ENCODE measurements at places on chromosomes 11 and 22. TPM values are rescaled to one million over a fixed set of nuclear protein-coding genes. Genes with fewer than 3 reads are reported as not detected.

DNA sequence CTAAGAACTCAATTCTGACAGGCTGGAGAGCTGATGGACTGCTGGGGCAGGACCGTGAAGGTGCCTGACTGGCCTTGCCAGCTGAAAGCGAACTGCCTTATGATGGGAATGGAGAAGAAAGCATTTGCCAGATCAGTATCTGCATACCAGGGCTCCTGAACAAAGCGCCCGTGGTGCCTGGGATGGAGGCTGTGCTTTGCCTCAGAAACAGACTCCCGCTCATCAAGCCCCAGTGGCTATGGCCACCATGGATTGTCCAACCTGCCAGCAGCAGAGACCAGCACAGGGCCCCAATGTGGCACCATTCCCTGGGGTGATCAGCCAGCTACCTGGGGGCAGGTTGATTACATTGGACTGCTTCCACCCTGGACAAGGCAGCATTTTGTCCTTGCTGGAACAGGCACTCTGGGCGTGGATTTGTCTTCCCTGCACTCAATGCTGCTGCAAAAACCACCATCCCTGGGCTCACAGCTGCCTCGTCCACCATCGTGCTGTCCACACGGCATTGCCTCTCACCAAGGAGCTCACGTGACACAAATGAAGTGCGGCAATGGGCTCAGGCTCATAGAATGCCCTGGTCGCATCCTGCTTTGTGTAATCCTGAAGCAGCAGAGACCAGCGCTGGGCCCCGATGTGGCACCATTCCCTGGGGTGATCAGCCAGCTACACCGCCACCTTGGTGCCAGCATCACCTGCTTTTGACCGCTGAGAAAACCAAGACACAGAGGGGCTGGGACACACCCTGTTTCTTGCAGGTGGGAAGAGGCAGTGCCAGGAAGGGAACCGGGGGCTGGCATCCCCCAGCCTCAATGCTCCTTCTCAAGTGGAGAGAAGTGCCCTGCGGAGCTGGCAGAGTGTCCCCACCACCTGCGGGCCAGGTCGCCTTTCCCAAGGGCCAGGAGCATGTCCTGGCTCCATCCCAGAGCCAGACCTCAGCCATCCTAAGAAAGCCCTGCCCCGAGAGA, 1367.5 kb downstream of the BRD1 start:
- H3K4me3 ChIP-seq, result no peak overlapping the region
- no peaks in the 10 kb centered on the region for H3K36me3 ChIP-seq
- H3K27ac ChIP-seq, result no peak overlapping the region
- H3K4me1 ChIP-seq, result no peaks in the 10 kb centered on the region
- H3K27me3 ChIP-seq, result peaks cover 18% of the 10 kb centered on the region

DNA sequence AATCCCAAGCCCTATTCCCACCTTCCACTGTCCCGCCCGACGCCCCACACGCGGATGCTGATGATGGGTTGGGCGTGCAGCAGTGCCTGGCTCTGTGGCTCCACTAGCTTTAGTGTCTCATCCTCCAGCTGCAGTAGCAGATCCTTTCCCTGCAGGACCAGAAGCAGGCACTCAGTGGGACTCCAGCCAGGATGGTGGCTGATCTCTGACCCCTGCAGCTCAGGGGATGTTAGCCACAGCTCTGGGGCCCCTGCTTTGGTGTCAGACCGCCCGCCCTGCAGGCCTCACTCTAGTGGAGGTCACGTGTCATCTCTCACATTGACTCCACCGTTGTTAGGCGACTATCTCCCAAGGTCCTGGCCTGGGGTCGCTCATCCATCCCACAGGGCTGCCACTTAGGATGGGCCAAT, 11.8 kb downstream of the SMPD1 start:
- peak overlapping the region; percentile 85 for H3K27ac ChIP-seq
- peaks cover 49% of the 10 kb centered on the region for H3K4me1 ChIP-seq
- H3K36me3 ChIP-seq, result no peaks in the 10 kb centered on the region
- DNase-seq, result no peak
- peak overlapping the region; percentile 75 for H3K4me3 ChIP-seq

DNA sequence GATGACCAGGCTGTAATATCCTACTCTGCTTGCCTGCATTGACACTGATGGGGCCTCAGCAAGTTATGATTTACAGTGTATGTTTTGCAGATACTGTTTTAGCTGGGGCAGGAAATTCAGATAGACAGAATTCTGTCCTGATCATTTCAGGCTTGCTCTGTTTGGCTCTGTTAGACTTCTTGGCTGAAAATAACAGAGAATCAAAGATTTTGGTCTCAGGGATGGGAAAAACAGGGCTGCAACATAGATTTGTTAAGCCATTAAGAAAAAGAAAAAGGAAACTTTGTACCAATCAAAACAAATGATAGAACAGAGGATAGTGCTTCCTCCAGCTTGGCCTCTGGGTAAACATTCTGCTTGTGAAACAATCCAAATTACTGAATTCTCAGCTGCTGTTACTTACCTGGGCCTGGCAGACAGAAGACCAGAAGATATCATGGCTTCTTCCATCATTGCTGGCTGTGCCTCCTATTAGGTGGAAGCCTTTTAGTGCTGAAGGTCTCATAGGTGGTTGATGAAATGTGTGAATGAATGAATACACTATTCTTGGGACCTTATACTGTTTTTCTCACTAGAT, 22.0 kb downstream of the ZNRF3 start:
- H3K4me1 ChIP-seq, result peaks cover under 1% of the 10 kb centered on the region
- DNase-seq, result no peak
- H3K4me3 ChIP-seq, result no peak overlapping the region
- no peaks in the 10 kb centered on the region for H3K36me3 ChIP-seq
- peaks cover 3% of the 10 kb centered on the region for H3K27me3 ChIP-seq

Gene MPPED2
- total RNA-seq, result 0.37 TPM

DNA sequence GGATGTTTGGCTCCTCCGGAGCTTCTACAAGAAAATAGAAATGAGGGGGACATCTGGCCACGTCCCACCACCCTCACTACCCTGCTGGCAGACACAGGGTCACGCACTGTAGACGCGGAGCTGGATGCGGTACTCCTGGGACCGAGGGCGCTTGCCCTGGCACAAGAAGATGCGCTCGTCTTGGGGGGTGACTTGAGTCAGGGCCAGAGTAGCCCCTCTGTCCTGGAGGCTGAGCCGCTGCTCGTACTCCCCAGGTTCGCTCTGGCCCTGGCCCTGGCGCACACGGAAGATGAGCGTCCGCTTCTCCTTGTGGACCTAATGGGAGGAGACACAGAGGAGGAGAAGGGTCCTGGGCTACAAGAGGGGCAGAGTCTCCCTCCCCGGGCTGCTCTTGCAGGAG, 2.2 kb downstream of the MCAM start:
- H3K4me3 ChIP-seq, result peak overlapping the region; percentile 73
- H3K27me3 ChIP-seq, result peaks cover 22% of the 10 kb centered on the region
- DNase-seq, result no peak
- peaks cover 35% of the 10 kb centered on the region for H3K4me1 ChIP-seq
- no peak overlapping the region for H3K27ac ChIP-seq

DNA sequence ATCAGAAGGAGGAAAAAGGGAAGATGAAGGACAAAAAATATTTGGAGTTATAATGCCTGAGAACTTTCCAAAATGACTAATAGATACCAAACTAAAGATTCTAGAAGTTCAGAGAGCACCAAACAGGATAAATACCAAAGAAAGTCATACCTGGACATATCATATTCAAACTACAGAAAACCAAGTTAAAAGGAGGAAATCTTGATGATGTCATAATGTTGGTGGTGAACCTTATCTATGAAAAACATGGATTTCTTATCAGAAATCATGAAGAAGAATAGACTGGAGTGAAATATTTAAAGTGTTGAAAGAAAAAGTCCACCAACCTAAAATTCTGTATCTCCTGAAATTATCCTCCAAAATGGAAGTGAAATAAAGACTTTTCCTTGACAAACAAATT, 389.2 kb downstream of the JRKL start:
- no peaks in the 10 kb centered on the region for H3K27me3 ChIP-seq
- no peak for DNase-seq
- no peak overlapping the region for H3K4me3 ChIP-seq
- H3K36me3 ChIP-seq, result no peaks in the 10 kb centered on the region
- H3K27ac ChIP-seq, result no peak overlapping the region
- no peaks in the 10 kb centered on the region for H3K4me1 ChIP-seq

DNA sequence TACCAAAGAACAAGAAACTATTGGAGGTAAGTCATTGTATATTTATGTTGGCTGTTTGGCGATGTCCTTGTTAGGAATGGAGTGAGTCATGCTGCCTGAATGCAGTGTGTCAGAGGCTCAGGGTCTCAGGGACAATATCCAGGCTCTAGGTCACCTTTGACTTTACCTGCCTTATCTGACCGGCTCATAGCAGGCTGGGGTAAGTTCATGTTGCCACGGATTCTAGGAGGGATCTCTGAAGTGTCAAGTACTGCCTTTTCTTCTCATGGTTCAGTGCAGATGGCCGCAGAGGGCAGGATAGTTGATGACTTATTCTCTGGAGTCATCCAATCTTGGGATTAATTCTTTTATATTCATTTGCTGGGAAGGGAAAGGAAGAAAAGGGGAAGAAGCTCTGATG, 53.2 kb downstream of the SPON1 start:
- H3K36me3 ChIP-seq, result no peaks in the 10 kb centered on the region
- peaks cover 6% of the 10 kb centered on the region for H3K27me3 ChIP-seq
- no peaks in the 10 kb centered on the region for H3K4me1 ChIP-seq
- no peak overlapping the region for H3K4me3 ChIP-seq

- no peak for DNase-seq
- H3K4me3 ChIP-seq, result no peak overlapping the region
- peaks cover 4% of the 10 kb centered on the region for H3K27me3 ChIP-seq
- H3K36me3 ChIP-seq, result no peaks in the 10 kb centered on the region
These were observed 33.4 kb downstream of the NAV2 start for GRCh38 chr11:19746086-19746485.

DNA sequence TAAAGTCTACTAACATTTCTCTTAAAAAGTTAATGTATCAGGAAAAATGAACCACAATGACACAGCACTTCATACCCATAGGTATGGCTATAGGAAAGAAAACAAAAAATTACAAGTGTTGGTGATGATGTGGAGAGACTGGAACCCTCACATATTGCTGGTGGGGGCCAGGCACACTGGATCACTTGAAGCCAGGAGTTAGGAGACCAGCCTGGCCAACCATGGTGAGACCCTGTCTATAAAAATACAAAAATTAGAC, 26.7 kb downstream of the TCF20 start:
- peaks cover 22% of the 10 kb centered on the region for H3K36me3 ChIP-seq
- no peak overlapping the region for H3K27ac ChIP-seq
- H3K4me3 ChIP-seq, result no peak overlapping the region

DNA sequence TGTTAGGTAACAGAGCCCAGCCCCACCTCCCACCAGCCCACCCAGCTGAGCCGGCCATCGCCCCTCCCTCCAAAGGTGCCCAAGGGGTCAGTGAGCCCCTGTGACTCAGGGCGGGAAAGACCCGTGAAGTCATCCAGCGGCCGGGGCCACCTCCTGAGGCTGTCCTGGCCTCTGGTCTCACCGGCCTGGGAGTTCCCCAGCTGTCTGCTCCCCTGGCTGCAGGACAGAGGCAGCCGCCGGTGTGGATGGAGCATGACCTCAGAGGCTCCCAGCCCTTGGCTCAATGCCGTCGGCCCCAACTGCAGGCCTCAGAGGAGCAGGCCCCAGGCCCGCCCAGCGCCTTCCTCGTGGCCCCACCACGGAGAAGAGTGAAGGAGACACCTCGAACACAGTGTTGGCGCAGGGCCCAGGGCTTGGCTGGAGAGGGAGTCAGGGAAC, 28.7 kb downstream of the RPL3 start:
- H3K4me3 ChIP-seq, result no peak overlapping the region
- H3K4me1 ChIP-seq, result peaks cover 14% of the 10 kb centered on the region
- no peaks in the 10 kb centered on the region for H3K27me3 ChIP-seq
- no peak for DNase-seq
- no peak overlapping the region for H3K27ac ChIP-seq

DNA sequence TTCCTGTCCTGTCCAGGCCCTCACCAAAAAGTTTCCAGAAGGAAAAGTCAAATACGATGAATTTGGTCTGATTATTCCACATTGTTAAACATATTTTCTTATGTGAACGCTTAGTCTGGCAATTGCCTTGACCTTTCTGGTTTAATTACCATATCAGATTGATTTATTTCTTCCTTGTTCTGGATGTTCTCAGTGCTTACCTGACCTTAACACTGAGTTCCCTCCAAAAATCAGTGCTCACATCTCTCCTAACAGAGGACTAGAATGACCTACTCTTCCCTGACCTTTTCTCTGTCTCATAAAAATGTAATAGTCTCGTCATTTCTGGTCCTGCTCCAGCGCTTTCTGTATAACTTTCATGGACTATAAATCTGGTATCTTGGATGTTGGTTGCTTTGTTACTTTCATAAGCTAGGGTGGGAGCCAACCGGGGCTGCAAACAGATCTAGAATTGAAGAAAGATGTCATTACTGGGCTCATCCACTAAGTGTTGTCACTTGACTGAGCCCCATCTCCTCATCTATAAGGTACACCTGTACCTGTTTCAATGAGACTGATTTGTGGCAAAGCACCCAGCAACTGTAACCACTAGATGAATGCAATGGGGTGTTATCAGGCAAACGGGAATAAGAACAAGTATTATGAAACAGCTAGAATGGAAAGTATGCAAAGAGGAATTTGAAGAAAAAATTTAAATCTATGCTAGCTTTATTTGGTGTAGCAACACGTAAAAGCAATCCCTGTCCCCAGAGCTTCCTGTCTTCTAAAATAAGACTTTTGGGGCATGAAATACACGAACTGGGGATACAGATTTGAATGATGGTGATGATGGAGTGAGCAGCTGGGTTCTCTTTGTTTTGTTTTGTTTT, 2.4 kb downstream of the FADS2 start:
- no peak overlapping the region for H3K4me3 ChIP-seq
- peaks cover 49% of the 10 kb centered on the region for H3K4me1 ChIP-seq
- no peak for DNase-seq
- no peaks in the 10 kb centered on the region for H3K36me3 ChIP-seq

DNA sequence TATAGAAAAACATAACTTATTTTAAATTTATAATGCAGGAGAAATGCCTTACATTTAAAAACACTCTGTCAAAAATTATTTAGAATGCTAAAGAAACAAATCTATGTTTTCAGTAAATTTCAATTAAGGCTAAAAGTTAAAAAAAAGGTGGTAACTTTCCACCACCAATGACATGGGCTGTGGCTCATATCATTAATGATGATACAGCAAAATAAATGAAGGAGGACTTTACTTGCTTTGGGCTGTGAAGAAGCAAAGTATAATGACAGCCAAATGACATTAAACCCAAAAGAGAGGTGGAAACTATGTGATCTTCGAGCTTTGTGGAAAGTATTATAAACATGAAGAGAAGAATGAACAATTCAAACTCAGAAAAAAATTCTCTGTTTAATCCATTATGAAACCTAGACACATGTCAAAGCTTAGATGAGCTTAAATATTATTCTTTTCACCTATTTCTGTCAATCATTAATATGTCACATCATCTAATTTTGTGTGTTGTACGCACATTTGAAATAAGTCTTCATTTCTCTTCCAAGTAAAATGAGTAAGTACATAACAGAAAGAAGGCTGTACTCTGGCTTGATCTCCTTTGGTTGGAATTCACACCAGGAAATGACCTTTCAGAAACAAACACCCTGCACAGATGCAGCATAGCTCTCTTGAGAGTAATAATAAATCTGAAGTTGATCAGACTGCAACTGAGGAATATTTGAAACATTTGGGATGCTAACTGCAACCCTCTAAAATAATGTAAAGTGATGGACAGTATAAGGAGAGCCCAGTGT, 265.8 kb downstream of the TTC28 start:
- H3K36me3 ChIP-seq, result no peaks in the 10 kb centered on the region
- no peak for DNase-seq
- H3K27ac ChIP-seq, result no peak overlapping the region
- peaks cover 2% of the 10 kb centered on the region for H3K27me3 ChIP-seq
- H3K4me1 ChIP-seq, result no peaks in the 10 kb centered on the region
- no peak overlapping the region for H3K4me3 ChIP-seq

GRCh38 chr11:2687782-2688191, 12.0 kb downstream of the KCNQ1OT1 start:
- no peaks in the 10 kb centered on the region for H3K27me3 ChIP-seq
- H3K27ac ChIP-seq, result no peak overlapping the region
- H3K4me1 ChIP-seq, result peaks cover 11% of the 10 kb centered on the region
- H3K4me3 ChIP-seq, result no peak overlapping the region
- peaks cover 7% of the 10 kb centered on the region for H3K36me3 ChIP-seq
